Cardiac septum (tissue), 1 donor: ENCODE measurements at places on chromosomes 6 and 20. TPM values are rescaled to one million over a fixed set of nuclear protein-coding genes. Genes with fewer than 3 reads are reported as not detected.

The CST5 gene
- not detected for total RNA-seq

The CLDN20 gene
- not detected for total RNA-seq

The DEK gene
- total RNA-seq = 37.6 TPM

The PRDM1 gene
- total RNA-seq = 2.0 TPM

The TMEM242 gene
- total RNA-seq = 18.9 TPM

The FRK gene
- total RNA-seq = 2.6 TPM

The GPR6 gene
- total RNA-seq = not detected

The ZNF165 gene
- total RNA-seq = 0.13 TPM

The DEF6 gene
- 1.7 TPM for total RNA-seq

The BMP2 gene
- 3.0 TPM for total RNA-seq

The ZNF311 gene
- total RNA-seq = 0.22 TPM
